ENCODE measurements at places on chromosomes 5 and 9.

DNA sequence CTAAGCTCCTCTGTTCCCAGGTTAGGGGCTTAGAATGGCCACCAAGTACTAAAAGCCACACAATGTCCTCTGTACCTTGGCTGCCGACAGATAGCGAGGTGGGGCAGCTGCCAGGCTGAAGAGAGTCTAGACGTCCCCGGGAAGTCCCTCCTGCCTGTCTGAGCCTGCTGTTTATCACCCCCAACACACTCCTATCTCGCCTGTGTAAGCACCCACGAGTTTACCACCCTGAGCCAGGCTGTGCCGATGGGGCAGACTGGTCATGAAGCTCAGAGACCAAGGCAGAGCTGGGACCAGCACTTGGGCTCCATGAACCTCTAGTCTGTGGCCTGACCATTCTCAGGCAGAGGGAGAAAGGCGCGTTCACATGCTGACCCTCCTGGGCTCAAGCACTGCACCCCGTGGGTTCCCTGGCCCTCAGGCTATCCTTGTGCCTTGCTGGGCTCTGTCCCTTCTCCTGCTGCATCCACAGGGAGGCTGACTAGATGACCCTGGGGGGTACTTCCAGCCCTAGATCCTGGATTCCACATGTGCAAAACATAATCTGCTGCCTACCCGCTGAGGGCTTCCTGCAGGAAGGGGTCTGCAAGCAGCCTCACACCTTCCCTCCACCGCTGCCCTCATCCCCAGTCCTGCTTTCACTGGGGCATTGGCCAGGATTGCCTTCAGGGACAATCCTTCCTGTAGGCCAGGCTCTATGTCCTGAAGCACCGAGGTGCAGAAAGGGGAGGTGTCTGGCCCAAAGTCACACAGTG lies 18.6 kb upstream of the SLC25A51 start:
- DNase-seq, result no peak

DNA sequence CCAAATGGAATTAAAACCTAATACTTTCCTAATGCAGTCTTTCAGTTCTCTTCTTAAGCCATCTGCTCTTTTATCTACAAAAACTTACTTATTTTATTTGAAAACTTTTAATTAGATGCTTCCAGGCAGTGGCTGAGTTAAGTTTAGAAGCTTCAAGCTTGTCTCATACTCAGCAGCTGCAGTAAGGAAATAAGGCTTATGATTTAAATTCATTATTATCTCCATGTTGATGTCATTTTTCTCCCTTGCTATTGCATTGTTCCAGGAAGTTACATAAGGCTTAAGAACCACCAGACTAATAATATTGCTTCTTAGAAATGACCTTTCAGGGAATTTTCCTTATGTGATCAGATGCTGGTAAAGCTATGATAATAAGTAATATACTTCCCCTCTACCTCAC lies 119.6 kb downstream of the PPP2R2B start:
- no peak for DNase-seq

GRCh38 chr9:94511134-94511954 lies 43.5 kb upstream of the PCAT7 start:
- no peak for DNase-seq

- DNase-seq, result no peak
Measured at GRCh38 chr5:173727839-173728778, 111.7 kb upstream of the BOD1 start.

GRCh38 chr9:121364077-121364476 lies 6.0 kb downstream of the STOM start:
- DNase-seq, result no peak

GRCh38 chr5:134139891-134140469 lies 25.5 kb downstream of the TCF7 start:
- no peak for DNase-seq

DNA sequence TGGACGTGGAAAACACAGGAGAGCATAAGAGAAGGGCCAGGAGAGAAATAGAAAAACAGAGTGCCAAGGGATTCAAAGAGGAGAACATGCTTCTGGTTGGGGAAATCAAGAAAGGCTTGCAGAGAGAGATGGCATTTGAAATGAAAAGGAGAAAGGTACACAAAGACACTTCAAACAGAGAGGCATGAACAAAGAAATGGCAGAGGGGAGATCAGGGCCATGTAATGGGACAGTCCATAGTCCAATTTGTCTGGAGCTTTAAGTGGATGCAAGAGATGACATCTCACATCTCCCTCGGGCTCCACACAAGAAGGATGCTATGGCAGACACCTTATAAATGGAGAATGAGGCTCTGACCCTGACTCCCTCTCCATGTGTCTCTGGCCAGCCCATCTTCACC lies 331.1 kb downstream of the MLLT3 start:
- no peak for DNase-seq

GRCh38 chr9:137456061-137456863 lies 2.9 kb downstream of the NSMF start:
- no peak for DNase-seq

- DNase-seq, result no peak
Measured at GRCh38 chr9:114666401-114666800, 8.8 kb upstream of the TEX53 start.

DNA sequence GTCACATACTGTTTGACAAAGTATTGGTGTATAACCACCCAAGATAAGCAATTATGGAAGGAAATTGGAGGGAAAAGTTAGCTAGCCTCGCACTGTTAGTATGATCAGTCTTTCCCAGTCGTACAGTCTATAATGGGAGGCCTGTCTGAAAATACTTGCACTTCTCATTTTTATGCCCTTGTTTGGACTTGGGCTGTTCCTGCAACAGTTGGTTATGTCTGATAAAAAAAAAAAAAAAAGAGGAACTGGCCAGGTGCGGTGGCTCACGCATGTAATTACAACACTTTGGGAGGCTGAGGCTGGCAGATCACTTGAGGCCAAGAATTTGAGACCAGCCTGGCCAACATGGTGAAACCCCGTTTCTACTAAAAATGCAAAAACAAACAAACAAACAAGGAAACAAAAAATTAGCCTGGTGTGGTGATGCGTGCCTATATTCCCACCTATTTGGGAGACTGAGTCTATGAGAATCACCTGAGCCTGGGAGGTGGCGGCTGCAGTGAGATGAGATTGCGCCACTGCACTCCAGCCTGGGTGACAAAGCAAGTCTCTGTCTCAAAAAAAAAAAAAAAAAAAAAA lies 58.3 kb upstream of the ANKRD33B start:
- DNase-seq, result no peak

GRCh38 chr5:72298711-72299110 lies 21.3 kb downstream of the MRPS27 start:
- no peak for DNase-seq

DNA sequence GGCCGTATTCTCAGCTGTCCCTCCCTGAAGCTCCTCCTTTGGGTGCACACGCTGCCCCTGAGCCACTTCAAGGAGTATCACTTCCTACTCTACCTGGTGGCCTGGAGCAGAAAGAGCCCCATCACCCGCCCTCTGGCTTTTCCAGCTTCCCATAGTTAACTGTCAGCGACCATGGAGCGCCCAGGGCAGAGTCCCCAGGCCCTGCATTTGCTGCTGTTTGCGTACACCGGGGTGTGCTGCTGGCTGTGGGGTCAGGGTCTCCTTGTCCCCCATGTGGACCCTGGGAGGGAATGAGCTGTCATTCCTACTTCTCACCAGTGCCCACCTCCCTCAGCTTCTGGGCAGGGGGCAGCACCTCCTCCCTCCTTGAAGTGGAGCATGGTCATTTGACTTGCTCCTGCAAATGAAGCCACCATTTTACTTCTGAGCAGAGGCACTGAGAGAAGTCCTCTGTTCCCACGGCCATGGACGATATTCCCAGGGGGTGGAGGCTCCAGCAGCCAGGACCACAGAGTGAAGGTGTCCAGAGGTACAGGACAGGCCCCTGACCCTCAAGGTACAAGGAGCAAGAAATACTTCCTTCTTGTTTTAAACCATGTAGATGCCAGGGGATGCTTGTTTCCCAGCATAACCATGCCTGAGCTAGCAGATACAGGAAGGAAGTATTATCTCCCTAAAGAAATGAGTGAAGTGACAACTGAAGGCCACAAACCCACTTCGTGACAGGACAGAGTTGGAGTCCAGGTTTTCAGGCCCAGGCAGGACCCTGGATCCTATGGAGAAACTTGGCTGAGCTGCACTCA lies 40.6 kb upstream of the COL5A1 start:
- no peak for DNase-seq

DNA sequence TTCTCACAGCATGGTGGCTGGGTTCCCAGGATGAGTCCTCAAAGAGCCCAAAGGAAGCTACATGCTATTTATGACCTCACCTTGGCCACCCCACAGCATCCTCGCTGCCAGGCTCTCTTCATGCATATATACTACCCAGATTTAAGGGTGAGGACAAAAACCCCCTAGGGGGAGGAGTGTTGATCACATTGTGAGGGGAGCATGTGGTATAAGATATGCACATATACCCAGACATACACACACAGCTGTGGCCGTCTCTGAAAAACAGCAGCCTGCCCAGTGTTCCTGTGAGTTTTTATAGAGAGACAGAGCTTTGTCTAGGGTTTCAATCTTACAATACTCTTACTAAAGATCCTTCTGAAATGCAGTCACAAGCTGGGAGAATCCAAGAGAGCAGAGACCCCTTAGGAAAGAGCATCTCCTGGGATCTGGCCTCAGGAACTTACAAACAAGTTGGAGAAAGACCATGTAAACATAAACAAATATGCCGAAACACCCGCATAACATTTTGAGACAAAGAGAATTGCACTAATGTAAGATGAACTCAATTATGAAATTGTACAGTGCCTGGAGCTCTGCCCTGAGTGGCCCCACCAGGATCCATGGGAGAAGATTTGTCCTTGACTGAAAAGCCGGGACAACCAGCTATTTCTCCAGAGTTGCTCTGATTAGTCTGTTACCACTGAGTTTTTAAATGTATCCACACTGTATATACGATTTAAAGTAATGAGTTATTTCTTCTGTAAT lies 146.4 kb downstream of the GADD45G start:
- no peak for DNase-seq

DNA sequence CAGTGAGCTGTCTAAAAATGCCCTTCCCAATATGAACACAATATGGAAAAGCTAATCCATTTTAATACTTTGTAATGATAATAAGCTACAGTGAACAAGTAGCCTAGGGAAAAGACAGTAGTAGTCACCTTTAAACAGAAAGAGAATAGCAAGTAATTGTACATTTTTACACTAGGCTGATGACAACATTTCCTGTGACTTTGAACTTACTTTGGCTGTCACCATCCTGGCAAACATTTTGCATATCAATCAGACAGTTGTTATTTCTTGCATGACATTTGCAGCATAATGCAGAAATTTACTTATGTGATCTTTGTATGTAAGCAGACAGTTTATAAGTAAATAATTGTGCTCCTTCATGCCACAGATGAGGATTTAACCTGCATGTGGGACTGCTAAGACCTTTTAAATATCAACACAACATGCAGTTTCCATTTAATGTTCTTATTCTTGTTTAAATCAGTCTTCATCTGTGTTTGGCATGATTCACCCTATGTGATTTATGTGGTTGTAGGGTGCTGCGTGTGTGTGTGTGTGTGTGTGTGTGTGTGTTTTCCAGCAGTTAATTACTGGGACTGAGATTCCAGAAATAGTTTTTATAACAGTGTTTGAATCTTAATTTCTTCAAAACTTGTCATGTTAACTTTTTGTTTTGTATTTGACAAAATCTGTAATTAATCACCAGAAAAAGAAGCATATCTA lies 997.1 kb upstream of the ARRDC3 start:
- DNase-seq, result no peak

GRCh38 chr9:124652615-124653393 lies 118.3 kb downstream of the NR6A1 start:
- no peak for DNase-seq

- no peak for DNase-seq
Measured at GRCh38 chr9:30522486-30522885, 1862.0 kb upstream of the ACO1 start.

- no peak for DNase-seq
Measured at GRCh38 chr5:168772316-168772961, 193.3 kb upstream of the PANK3 start.

GRCh38 chr5:58245476-58245840 lies 214.4 kb downstream of the PLK2 start:
- DNase-seq, result no peak

- no peak for DNase-seq
Measured at GRCh38 chr9:70802206-70802605, 319.2 kb downstream of the TRPM3 start.

DNA sequence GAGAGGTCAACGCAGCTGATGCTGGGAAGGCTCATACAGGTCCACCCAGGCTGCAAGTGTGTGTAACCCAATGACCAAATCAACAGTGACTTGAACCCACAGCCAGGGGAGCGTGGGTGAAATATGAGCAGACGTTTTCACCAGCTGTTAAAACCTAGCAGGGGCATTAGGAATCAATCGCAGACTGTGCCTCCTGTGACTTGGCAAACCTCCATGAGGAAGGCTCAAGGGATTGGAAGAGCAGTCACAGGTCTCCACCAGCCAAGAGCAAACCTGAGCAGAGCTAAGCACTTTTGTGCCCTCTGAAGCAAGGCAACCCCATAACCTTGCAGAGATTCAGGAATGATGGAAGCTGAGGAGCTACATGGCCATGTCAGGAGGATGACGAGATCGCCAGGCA lies 25.5 kb downstream of the INSYN2B start:
- DNase-seq, result no peak

DNA sequence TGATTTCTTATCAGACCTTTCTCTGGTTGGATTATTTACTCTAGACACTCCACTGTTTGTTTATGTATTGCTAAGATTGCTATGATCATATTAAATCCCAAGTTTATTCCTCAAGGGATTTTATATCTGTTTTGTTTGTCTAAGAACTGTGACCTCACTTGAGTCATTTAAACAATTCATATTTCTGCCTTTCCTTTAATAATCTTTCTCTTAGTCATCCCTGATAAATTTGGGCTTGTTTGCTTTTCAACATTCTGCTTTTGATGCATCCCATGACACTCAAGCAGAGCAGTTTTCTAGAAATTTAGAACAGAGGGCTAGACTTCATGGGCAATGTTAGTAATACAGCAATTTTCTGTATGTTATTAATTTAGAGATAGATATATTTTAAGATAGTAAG lies 231.6 kb upstream of the TNC start:
- DNase-seq, result no peak

DNA sequence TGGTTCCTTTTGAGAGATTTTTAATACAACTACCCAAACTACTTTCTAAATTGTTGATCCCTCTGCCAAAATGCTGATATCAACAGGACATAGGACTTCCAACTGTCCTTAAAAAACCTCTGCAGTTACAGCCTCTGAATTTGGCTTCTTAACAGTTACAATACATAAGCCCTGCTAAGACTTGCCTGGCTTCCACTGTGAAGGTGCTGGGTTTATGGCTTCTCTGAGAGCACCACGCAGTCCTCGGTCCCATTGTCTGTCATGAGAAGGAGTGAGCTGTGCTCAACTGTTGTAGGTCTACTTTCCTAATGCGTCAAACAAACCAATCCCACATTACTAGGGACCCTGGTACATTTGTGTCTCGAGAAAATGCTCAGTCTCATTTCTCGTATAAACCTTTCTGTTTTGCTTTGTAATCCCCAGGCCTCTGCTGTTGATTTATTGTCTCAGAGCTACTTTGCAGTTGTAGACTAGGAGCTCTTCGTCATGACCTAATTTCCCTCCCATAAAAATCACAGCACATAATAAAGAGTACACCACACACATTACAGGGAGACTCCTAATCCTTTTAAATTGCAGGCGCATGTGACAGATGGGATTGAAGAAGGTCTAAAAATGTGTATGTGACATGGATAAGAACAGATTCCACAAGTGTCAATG lies 274.9 kb downstream of the NR3C1 start:
- DNase-seq, result no peak

- no peak for DNase-seq
Measured at GRCh38 chr5:16464664-16465543, 696 bp downstream of the ZNF622 start.

All from thoracic aorta (tissue), 2 donors.